Tibial nerve (tissue), 4 donors: ENCODE measurements at places on chromosomes 4 and X. TPM values are rescaled to one million over a fixed set of nuclear protein-coding genes. Genes with fewer than 3 reads are reported as not detected.

DNA sequence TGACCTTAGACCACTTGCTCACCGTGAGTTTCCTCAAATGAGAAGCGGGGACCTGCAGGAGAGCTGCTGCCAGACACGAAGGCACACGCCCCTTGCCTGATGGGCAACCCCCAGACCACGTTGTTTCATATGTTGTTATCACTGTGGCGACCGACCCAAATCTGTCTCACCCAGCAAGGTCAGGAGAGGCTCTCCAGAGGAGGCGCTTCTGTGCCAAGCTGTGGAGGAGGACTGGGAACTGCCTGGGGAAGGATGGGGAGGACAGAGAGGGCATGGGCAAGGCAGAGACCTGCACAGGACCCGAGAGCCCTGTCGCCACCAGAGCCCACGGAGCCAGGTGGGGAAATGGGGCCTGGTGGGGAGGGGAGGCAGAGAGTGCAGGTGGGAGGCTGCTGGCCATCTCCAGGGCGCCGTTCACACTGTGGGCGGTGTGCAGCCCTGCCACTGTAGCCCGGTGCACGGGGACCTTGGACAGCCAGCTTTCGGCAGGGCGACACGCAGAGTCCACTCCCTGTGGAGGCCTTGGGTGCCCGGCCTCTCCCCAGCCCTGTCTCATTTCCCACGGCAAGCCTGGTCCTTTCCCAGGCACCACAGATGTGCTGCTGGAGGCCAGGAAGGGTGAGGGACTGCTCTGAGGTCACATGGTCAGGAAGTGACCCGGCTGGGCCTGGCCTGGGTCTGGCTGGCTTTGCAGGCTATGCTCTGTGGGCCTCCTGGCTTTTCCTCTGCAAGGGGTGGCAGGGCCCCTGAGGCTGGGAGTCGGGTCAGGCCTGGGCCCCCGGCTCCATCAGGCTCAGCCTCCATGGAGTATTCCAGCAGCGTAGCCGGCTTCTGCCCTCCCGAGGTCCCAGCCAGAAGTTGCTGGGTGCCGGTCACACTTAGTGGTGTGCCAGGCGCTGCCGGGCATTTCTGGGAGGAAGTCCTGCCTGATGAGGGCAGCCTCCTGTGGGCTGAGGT is 3.2 kb downstream of the HTRA3 start:
- DNase-seq = no peak

DNA sequence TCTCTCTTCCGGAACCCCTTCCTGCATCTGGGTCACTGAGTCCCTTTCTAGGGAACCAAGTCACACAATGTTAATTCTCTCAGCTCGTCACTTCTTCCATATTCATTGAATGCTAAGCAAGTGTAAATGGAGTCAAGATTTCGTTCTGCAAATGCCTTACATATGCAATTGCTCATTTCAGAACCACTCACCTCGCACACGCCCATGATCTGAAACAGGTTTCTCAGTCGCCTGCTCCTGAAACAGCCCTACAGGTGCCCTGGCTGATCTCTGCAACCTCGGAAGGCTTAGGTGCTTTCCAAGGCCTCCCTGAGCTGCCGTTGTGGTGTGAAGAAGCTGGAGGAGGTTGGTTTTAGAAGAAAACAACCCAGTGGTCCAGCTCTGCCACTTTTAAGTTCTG is 100.8 kb upstream of the MSX1 start:
- no peak for DNase-seq

- DNase-seq = no peak
These were observed 43.3 kb upstream of the GPR173 start for GRCh38 chrX:53005327-53005726.

DNA sequence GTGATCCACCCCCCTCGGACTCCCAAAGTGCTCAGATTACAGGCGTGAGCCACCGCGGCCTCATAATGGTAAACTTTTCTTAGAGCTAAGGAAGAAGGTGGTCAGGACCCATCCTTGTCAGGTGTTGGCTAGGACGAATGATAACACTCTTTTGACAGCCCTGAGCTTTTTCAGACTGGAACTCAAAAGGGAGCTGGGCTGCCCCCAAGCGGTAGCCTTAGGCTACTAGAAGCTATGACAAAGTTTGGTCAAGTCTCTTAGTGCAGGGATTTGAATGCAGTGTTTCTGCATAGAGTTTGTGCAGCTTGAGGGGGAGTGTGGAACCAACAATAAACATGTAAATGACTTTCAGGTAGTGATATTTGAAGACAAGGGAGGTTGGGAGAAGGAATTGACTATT is 11.8 kb upstream of the HSD17B10 start:
- no peak for DNase-seq

The S100P gene
- not detected for total RNA-seq
